ENCODE measurements at places on chromosomes 2 and 18.
A peak's percentile ranks its signal among the peaks of the same experiment; 100 is the strongest.

DNA sequence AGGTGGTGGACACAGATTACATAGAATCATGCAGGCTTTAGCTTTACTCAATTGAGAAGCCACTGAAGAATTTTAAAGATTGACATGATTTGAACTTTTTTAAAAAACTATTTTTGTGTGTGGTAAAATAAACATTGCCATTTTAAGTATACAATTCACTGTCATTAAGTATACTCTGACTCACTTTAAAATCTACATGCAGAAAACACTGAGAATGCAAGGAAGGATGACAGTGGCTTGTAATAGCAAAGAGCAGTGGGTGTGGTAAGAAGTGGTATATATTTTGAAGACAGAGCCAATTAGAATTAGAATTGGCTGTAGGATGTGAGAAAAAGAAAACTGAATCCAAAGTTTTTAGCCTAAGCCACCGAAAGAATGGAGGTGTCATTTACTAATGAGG lies 14.9 kb downstream of the TRMT61B start:
- DNase-seq, result no peak

GRCh38 chr2:193584522-193584938 lies 1389.8 kb upstream of the TMEFF2 start:
- DNase-seq, result peak; percentile 51

DNA sequence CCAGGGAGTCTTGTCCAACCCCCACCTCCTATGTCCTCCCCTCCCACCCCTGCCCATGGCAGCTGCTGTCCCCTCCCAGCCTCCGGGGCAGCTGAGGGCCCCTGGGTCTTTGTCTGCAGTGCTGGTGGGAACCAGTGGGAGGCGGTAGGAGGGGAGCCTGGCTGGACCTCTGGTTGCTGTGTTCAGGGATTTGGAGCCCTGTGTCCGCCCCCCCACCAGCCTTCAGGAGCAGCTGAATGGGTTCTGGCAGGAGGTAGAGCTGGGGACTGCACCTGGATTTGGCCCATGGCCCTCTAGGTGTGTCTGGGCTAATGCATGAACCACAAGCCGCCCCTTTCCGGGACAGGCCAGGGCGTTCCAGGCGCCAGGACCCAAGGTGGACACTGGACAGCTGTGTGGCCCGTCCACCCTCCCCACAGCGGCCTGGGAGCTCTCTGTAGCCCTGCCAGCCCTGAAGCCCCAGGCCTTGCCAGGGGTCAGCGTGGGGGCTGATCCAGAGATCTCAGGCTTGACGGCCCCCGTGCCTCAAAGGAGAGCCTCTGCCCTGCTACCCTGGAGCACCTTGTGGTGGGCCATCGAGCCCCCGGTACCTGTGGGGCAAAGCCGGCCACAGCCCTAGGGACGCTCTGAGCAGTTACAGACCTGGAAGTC lies 25.4 kb downstream of the GPC1 start:
- DNase-seq, result no peak

GRCh38 chr2:205640716-205641115 lies 41.6 kb upstream of the NRP2 start:
- peak; percentile 56 for DNase-seq

DNA sequence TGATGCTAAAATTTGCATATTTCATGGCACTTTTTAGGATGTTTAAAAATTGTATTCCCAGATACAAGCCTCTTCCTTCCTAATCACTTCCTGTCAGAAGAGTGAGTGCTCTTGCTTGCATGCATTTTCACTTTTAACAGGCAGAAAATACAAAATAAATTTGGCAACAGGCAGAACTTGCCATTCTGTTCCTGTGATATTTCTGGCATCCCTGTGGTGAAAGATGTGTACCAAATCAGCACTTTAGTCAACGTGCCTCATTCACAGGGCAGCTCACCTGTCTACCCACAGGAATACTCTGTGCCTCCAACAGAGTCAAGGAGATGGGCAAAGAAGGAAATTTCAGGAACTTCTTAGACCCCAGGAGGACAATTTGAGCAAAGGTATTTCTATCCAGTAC lies 360.9 kb downstream of the AKAIN1 start:
- no peak for DNase-seq

DNA sequence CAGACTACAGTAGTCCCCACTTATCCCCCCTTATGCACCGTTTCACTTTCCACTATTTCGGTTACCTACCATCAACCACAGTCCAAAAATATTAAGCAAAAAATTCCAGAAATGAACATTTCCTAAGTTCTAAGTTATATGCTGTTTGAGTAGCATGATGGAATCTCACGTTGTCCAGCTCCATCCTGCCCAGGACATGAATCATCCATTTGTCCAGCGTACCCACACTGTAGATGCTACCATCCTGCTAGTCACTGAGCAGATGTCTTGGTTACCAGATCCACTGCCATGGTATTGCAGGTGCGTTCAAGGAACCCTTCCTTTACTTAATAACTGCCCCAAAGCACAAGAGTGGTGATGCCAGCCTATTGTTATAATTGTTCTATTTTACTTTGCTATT lies 87.9 kb downstream of the ACVR1 start:
- DNase-seq, result no peak

DNA sequence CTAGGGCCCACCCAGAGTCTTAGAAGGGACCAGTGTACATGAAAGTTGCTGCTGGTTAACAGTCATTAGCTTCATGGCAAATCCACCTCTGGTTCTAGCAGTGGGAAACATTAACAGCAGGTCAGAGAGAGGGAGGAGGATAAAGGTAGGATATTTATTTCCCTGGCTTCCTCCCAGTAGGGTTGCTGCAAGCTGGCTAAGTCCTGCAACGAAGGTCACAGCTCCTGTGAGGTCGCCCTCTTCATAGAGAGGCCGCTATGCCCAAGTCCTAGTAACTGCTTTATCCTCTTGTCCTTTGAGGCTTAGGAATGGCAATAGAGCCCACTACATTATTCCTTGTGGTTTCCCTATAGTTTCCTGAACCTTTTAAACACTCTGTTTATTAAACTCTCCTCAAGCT lies 84.0 kb upstream of the ACSL3 start:
- DNase-seq, result no peak

GRCh38 chr2:226423498-226423960 lies 376.1 kb downstream of the IRS1 start:
- peak; percentile 83 for DNase-seq

GRCh38 chr2:102999958-103000357 lies 238.1 kb downstream of the TMEM182 start:
- DNase-seq, result no peak

- DNase-seq, result peak; percentile 12
Measured at GRCh38 chr2:56191617-56192016, 7.8 kb downstream of the CCDC85A start.

DNA sequence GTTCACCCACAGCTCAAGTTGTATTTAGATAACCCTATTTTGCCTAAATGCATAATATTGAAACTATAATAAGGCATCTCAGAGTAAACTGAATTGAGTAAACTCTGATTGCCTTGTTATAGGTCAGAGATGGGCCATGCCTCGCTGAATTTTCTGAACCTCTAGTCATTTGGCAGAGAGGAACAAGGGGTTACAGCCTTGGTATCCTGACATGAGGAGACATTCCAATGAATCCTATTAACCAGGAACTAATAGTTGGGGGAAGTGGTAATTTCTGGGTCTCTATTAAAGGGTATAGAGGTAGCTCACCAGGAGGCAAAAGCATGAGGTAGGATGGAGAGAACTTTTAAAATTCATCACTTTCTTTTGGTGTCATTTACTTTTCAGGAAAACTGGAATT lies 227.4 kb upstream of the CHST9 start:
- DNase-seq, result no peak

- DNase-seq, result no peak
Measured at GRCh38 chr2:173002751-173003541, 72.7 kb upstream of the MAP3K20 start.

GRCh38 chr2:119771331-119771730 lies 11.6 kb downstream of the PTPN4 start:
- no peak for DNase-seq

DNA sequence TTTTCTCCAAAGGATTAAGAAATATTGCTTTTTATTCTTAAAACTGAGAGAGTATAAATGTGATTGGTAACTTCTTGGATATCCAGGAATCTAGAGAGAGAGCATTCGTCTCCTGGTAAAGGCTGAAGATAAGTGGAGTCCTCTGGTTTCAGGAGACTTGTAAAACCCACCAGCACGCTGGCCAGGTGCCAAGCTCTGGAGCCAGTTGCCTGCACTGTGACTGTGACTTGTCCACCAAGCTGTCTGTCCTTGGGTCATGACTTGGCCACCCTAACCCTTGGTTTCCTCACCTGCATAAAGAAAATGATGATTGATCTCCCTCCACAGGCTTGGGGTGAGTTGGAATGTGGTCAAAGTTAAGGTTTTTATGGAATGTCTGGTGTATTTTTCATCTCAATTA lies 185.4 kb upstream of the NCKAP5 start:
- no peak for DNase-seq

GRCh38 chr2:45891719-45892424 lies 240.4 kb downstream of the PRKCE start:
- no peak for DNase-seq

- DNase-seq, result peak; percentile 17
Measured at GRCh38 chr2:178250429-178250828, 56.1 kb downstream of the OSBPL6 start.

DNA sequence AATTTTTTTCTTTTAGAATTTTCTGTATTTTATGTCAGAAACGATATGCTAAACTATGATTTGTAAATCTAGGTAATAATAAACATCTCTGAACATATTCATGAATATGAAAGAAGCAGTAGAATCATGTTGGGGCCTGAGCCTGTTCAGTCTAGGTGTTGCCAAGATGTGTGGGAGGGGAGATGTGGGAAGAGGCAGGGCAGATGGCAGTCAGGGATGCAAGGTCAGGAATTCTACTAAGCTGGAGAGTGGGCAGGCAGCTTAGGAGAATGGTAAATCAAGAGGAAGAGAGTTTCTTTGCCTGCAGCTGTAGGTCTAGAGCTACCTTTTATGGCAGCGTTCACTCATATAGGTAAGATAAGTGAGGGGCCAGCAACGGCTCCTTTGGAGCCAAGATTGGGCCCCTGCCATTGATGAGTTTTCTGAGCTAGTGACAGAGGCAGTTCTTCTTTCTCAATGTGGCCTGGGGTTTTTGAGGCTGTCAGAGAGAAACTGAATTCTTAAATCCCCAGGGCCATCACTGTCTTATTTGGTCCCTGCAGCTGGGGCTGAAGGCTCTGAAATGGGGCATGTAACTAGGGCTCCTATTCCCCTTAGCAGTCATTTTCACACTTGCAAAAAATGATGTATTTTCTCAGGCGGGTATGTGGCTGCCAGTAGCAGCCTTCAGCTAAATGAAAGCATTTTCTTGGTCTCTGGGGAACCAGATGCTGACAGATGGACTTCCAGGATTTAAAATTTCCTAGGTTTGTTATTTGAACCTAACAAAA lies 232.8 kb downstream of the PIK3C3 start:
- no peak for DNase-seq

GRCh38 chr2:228688007-228688645 lies 506.6 kb upstream of the SPHKAP start:
- no peak for DNase-seq

- no peak for DNase-seq
Measured at GRCh38 chr2:86304416-86304815, 33.0 kb downstream of the REEP1 start.

DNA sequence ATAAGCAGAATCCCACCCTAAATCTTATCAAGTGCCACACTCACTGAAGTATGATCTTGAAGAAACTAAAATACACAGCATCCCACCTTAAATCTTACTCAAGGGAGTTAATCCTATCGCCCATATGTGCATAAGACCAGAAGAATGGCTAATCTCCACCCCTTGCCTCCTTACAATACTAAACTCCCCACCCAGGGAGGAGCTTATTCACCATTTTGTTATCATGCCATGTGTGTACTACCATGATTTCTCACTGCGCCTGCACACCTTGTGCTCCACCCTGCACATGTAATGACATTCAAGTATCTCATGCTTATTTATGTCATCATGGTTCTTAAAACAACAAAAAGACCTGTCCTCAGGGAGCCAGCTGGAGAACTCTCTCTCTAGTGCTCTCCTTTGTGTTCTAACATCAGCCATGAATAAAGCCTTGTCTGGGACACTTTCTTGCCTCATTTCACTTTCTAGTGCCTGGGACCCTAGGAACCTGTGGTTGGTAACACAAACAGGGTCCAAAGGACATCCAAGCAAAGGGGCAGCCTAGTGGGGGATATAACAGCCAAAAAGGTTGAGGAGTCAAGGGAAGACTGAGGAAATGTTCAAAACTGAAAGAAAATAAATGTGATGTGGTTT lies 87.4 kb downstream of the SLC66A3 start:
- no peak for DNase-seq

DNA sequence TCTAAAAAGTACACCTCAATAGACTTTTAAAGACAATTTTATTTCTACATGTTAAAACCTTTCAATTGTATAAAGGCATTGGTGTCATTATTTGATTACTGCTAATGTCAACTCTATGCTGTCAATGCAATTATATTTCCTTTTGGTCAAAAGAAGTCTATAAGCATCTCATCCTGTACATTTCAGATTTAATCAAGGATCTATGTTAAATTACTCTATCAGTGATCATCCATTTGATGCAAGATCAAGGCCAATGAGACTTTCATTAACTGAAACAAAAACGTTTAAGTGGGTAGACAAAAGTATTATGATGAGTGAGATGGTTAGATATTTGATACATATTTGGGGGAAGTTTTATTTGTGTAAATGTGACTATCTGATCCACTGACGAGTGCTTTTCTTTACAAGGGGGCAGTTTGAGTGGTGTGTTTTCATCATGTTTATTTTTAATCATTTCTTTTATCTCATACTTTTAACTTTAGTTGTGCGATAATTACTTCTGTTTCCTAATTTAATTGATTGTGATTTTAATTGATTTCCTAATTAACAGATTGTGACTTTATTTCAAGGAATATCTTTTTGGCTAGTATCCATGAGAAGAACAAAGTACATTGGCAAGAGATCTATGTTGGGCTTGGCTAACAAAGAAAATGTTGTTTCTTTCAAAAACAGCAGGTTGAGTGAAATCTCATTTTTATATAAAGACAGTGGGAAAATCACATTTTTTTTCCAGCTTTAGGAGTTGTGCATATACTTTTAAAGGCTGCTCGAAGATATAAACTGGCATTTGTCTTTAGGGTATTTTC lies 1.1 kb downstream of the ARHGAP28 start:
- DNase-seq, result no peak

DNA sequence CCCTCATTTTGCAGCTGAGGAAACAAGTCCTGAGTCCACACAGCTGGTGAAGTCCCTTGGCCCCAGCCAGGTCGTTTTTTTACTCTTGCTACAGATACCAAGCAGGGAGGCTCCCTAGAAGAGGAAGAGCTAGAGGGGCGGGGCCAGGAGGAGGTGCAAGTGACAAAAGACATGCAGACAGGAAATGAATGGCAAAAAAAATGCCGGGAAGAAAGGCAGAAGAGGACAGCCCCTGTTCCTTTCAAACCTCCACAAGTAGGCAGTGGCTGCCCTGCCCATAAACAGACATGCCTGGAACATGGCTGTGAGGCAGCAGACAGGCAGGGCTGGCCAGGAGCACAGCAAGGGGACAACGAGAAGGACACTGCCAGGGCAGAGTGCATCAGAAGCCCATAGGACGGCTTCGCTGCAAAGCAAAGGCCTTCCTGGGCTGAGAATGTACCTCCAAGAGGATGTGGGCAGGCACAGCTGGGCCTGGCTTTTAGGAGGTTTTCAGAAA lies 108.7 kb downstream of the ZBTB7C start:
- DNase-seq, result peak; percentile 84

GRCh38 chr2:667332-667999 lies 9.7 kb downstream of the TMEM18 start:
- DNase-seq, result no peak

GRCh38 chr18:64288432-64288831 lies 139.5 kb upstream of the LINC00305 start:
- no peak for DNase-seq

Measured in suppressor macrophage (primary cell).